ENCODE measurements at places on chromosomes 6 and 20.

DNA sequence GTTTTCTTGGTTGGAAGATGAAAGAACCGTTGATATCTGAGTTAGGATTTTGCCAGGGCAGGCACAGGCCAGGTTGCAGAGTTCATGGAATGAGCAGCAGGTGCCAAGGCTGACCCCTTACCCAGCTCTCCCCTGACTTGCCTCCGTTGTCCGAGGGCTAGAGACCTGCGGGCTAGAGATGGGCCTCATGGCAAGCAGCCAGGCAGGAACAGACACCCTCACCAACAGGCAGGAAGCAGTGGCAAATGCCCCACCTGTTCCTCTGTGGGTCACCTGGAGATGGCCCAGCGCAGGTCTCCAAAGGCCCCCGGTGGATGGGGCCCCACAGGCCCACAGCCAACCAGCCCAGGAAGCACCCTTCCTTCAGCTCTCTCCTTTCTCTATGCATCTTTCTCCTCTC is 186.7 kb upstream of the PMEPA1 start:
- no peak for DNase-seq

DNA sequence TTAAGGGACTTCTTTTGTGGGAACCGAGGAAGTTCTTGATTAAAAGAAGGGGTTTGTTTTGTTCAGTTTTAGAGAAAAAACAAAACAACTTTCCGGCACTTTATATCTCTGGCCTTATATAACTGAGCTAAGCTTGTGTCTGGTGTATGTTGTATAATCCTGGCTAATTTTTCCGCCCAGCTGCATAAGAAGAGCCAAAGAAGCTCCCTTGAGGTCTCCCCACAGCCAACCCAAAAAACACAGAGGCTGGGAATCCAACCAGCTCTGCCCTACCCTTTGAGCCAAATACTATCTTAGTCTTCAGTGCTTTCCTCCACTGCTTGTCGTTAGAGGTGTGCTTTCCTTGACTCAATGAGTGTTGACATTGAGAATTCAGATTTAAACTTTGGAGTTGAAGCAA is 45.5 kb upstream of the RNF146 start:
- DNase-seq: no peak

- peak; percentile 9 for DNase-seq
Observed at GRCh38 chr6:135002229-135002844, 52.3 kb downstream of the HBS1L start.

- no peak for DNase-seq
Observed at GRCh38 chr6:45174045-45174444, 154.1 kb upstream of the RUNX2 start.

DNA sequence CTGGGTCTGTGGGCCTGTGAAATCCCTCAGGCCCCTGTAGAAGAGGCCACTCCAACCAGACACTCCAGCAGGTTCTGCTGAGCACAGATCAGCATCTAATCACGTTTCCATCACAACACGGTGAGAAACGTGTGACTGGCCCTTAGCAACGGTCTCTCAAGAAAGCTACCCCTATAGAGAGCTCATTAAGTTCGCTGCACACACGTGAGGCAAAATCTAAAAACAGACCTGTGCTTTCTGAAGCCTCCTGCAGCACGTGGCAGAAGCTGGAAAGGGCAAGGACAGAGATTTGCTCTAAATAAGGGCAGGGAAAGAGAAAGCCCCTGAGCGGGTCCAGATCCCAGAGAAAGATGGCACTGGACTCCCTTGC is 56.5 kb downstream of the GPR6 start:
- DNase-seq: no peak

GRCh38 chr6:167426651-167427050 is 101.8 kb downstream of the TTLL2 start:
- no peak for DNase-seq

DNA sequence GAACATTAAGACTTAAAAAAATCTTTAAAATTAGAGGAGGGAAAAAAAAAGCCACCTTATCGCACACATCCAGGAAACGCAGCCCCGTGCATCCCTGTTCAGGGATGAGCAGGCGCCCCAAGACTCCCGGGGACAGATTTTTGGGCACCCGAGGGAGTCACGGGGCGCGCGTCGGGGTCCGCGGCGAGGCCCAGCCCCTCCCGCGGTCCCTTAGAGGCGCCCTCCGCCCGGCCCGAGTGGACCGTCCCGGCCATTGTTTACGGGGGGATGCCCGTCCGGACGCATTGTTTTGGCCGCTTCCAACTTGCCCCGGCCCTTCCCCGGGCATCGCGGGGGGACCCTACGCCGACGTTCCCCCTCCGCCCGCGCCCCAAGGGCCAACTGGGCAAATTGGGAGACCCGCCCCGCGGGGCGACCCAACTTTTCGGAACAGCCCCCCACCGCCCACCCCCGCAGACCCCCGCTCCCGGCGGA is 610 bp downstream of the ZNF217 start:
- DNase-seq: no peak

DNA sequence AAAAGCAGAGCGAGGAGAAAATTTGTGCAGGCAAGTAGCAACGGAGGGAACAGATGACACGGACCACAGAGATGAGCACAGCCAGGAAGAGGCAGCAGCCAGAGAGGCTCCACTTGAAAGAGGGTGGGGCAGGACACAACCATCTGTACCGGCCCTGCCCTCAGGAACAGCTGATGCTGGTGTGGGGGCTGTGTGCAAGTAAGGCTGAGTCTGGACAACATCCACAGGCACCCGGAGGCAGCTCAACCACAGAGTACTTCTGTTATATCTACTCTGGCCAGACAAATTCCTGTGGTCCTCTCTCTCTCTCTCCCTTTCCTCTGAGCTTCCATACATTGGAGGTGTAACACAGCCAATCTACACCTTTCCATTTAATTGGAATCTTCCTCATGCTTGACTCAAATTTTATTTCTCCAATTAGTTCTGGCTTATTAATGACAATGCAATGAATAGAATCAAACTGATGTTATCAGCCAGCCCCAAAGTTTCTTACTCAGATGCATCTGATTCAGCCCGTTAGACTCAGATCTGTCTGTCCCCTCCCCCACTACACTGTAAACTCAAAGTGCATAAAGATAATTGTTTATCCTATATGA is 24.9 kb downstream of the KIF13A start:
- DNase-seq: peak; percentile 97

DNA sequence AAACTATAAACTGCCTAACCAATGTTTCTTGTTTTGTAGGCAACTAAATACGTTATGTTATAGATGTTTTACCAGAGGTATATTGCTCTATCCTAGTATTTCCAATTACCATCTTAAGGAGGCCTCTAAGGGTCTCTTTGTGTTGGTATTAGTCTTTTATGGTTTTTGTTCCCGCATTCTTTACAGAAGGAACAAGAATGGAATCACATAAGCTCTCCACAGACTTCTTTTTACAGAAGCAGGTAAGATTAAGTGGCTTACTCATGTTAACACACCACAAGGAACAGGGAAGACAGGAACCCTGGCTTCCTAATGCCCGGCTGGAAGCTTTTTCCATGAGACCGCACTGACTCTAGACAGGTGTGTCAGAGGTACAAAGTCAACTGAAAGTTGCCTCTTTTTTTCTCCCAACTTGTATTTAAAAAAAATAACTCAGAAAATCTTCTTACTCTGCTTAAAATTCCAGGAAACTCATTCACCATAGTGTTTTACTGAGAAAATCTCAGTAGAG is 55.1 kb downstream of the FKBP5 start:
- DNase-seq: no peak

DNA sequence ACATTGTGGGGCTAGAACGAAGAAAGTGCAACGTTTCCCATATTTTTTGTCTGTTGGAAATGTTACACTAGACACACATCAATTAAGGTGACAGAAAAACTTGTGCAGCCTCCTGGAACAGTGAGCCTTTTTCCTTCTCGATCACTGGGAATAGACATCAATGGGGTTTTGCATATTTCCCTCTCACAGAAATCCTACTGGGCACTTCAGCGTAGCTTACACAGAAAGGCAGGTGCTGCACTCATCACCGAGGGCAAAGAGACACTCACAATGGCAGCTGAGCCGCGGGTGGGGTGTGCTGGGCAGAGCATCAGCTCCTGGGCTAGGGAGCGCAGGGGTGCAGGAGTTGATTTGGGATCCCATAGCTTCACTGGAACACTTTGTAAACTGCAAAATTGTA is 64.5 kb downstream of the THBS2 start:
- DNase-seq: no peak

GRCh38 chr6:53483423-53484353 is 61.2 kb downstream of the GCLC start:
- DNase-seq: no peak

DNA sequence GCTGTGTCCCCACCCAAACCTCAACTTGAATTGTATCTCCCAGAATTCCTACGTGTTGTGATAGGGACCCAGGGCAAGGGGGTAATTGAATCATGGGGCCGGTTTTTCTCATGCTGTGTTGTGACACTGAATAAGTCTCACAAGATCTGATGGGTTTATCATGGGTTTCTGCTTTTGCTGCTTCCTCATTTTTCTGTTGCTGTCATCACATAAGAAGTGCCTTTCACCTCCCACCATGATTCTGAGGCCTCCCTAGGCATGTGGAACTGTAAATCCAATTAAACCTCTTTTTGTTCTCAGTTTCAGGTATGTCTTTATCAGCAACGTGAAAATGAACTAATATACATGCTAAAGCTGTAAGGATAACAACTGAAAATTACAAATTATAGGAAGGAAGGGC is 88.3 kb downstream of the CDYL start:
- no peak for DNase-seq

GRCh38 chr6:157625764-157626163 is 197.3 kb upstream of the SNX9 start:
- DNase-seq: no peak

DNA sequence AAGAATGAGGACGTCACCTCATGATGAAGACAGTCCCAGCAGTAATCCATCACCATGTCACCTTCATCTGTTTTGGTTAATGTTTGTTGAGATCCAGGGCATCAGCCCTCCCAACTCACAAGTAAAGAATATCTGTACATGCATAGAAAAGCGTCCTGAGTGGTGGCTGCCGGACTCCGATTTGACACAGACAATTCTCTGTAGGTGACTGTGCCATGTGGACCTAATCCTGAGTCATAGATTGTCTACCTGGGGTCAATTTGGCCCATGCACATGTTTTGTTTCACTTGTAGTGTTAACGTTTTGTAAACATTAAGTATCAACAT is 168.4 kb upstream of the UST start:
- DNase-seq: no peak

Measured in HFFc6 (cell line).